ENCODE measurements at places on chromosomes 3 and 15. TPM values are rescaled to one million over a fixed set of nuclear protein-coding genes. Genes with fewer than 3 reads are reported as not detected.

Gene SATB1
- total RNA-seq: 18.0 TPM

Gene DUOXA2
- total RNA-seq: not detected

Gene KLHL40
- total RNA-seq: not detected

Gene GPR149
- total RNA-seq: not detected

Gene GRIP2
- total RNA-seq: 3.3 TPM

Gene ACKR2
- 2.1 TPM for total RNA-seq

Gene CNTN4
- not detected for total RNA-seq

Gene CLDN11
- 0.70 TPM for total RNA-seq

Gene IL17RB
- total RNA-seq: 0.16 TPM

Gene MAP1A
- total RNA-seq: 138 TPM

Gene WDR49
- 0.43 TPM for total RNA-seq

Gene PIK3CB
- total RNA-seq: 20.3 TPM

Gene EXD1
- total RNA-seq: not detected

Gene IQCH
- 1.9 TPM for total RNA-seq

Gene CHRNA3
- not detected for total RNA-seq

Gene EEFSEC
- total RNA-seq: 6.3 TPM

Gene CKMT1A
- total RNA-seq: 1.2 TPM

Gene SCN11A
- total RNA-seq: 0.20 TPM

Gene LRTM1
- not detected for total RNA-seq

Gene ZNF860
- 3.7 TPM for total RNA-seq

Gene MCTP2
- 4.5 TPM for total RNA-seq

Gene ADCY5
- total RNA-seq: 1.2 TPM

Gene AGTR1
- 0.91 TPM for total RNA-seq

Gene FAH
- 24.9 TPM for total RNA-seq

Gene LINGO1
- total RNA-seq: 4.5 TPM

Gene SLC22A14
- 0.45 TPM for total RNA-seq

Gene SPTBN5
- total RNA-seq: 5.3 TPM

Gene ATG7
- 24.8 TPM for total RNA-seq

Gene XCR1
- not detected for total RNA-seq

Gene CCR8
- not detected for total RNA-seq

Gene ZDHHC23
- 0.68 TPM for total RNA-seq

Gene PTH1R
- 5.2 TPM for total RNA-seq

Gene NFKBIZ
- total RNA-seq: 30.6 TPM

Gene ASB7
- 13.5 TPM for total RNA-seq

Gene KNL1
- total RNA-seq: 3.3 TPM

Gene AADACL2
- total RNA-seq: not detected

Gene SMCO1
- not detected for total RNA-seq

Gene CHRM5
- not detected for total RNA-seq

Gene NOX5
- 0.09 TPM for total RNA-seq

Gene GPR171
- total RNA-seq: not detected

Gene CCR5
- not detected for total RNA-seq

Gene MESP2
- total RNA-seq: not detected

Gene SERPINI1
- total RNA-seq: 45.0 TPM

Gene SLC22A13
- 0.72 TPM for total RNA-seq

Gene MLF1
- 14.3 TPM for total RNA-seq

Gene ARIH1
- total RNA-seq: 199 TPM

Gene ERICH6
- 0.09 TPM for total RNA-seq

Gene GOLGA8T
- total RNA-seq: 0.32 TPM

Gene RSL24D1
- total RNA-seq: 76.1 TPM

Gene MAGEL2
- 8.6 TPM for total RNA-seq

Gene SI
- total RNA-seq: not detected

Gene RLBP1
- not detected for total RNA-seq

Gene NRROS
- total RNA-seq: not detected
